ENCODE measurements at places on chromosomes 6 and 20.

GRCh38 chr6:4297348-4297747 is 162.0 kb upstream of the ECI2 start:
- DNase-seq: peak; percentile 74

GRCh38 chr6:83352424-83353061 is 78.3 kb downstream of the ME1 start:
- DNase-seq: no peak

GRCh38 chr6:44787254-44787834 is 399.8 kb downstream of the CDC5L start:
- DNase-seq: no peak

DNA sequence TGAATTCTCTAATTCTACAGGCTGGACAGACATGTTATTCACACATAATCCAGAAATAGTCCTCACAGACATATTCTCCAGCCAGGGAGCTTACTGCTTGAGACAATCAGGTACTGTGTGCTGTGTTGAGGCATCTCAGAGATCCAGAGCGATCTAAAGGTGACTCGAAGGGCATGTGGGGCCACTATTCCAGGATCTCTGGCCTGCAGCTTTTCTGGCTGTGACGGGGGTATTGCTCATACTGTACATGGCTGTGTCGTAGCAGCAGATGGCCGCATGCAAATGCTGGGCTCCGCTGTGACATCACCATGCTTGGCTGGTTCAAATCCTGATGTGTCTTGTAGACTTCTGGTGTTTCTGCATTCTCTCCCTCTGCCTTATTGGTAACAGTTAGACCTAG is 37.8 kb downstream of the CD109 start:
- no peak for DNase-seq

GRCh38 chr6:88008411-88008810 is 39.2 kb upstream of the SPACA1 start:
- DNase-seq: no peak

- no peak for DNase-seq
Measured at GRCh38 chr6:24974182-24975171, 38.7 kb upstream of the RIPOR2 start.

DNA sequence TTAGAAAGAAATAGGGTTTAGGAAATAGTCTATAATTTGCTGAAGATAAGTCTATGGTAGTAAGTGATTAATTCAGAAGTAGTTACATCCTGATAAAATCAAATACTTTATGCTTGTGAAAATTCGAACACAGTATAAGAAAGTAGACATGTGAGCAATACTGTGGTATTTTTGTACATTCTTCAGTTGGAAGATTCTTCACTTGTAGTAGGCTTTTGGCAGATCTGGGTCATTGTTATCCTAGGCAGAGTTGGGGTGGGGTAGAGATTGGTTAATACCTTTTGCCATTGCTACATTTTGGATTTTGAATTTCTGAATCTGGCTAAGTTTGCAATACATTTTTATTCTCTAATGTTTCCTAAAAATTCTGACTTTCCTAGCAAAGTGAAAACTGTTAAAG is 197.5 kb downstream of the BCKDHB start:
- DNase-seq: no peak

GRCh38 chr20:56212091-56212490 is 36.4 kb upstream of the MC3R start:
- DNase-seq: no peak

All from esophagus muscularis mucosa (tissue), 4 donors.